Stimulated activated CD8-positive, alpha-beta memory T cell treated with anti-CD3 and anti-CD28 coated beads, Interleukin-4, amount 100 ng/mL, for 1 hour (primary cell): ENCODE measurements at places on chromosomes 7 and 10.

DNA sequence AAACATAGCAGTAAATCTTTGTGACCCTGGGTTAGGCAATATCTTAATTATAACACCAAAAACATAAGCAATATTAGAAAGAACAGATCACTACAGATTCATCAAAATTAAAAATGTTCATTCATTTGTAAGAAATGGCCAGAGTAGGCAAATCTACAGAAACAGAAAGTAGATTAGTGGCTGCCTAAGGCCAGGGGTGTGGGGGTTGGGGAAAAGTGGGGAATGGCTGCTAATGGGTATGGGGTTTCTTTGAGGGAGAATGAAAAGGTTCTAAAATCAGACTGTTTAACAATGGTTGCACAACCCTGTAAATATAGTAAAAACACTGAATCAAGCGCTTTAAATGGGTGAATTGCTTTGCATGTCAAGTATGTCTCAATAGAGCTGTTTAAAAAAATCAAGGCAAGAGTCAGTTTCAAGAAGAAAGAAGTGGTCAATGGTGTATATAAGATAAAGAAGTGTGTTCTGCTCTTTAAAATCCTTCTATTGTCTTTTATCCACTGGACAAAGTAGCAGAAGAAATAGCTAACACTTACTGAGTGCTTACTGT lies 42.6 kb downstream of the CDK6 start:
- DNase-seq, result no peak

- no peak for DNase-seq
Measured at GRCh38 chr10:123997486-123998196, 95.8 kb downstream of the CHST15 start.

GRCh38 chr7:91628742-91629141 lies 251.8 kb downstream of the MTERF1 start:
- no peak for DNase-seq

- DNase-seq, result no peak
Measured at GRCh38 chr10:124009231-124010015, 84.0 kb downstream of the CHST15 start.

GRCh38 chr7:80505900-80506500 lies 5.9 kb downstream of the GNAT3 start:
- no peak for DNase-seq
